Stimulated activated CD4-positive, alpha-beta T cell treated with anti-CD3 and anti-CD28 coated beads, Interleukin-12 subunit alpha, Interleukin-12 subunit beta, amount 100 ng/mL, for 4 hours (primary cell): ENCODE measurements at places on chromosomes 4 and X.

DNA sequence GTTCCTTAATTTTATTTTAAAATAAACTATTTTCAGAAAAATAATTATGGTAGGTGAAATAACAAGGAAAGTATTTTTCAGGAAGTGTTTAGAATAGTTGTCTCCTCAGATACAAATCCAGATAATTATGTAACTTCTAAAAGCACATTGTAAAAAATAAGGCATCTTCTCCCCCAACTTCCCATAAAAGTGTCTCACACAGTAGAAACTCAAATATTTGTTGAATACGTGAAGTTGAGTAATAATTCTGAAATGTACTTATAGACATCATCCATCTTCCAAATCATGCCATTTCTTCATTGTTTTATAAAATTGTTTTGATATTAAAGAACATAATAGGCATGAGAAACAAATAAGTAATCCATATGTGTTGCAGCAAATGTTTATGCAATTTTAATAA lies 18.0 kb downstream of the SHISA3 start:
- no peak for DNase-seq

DNA sequence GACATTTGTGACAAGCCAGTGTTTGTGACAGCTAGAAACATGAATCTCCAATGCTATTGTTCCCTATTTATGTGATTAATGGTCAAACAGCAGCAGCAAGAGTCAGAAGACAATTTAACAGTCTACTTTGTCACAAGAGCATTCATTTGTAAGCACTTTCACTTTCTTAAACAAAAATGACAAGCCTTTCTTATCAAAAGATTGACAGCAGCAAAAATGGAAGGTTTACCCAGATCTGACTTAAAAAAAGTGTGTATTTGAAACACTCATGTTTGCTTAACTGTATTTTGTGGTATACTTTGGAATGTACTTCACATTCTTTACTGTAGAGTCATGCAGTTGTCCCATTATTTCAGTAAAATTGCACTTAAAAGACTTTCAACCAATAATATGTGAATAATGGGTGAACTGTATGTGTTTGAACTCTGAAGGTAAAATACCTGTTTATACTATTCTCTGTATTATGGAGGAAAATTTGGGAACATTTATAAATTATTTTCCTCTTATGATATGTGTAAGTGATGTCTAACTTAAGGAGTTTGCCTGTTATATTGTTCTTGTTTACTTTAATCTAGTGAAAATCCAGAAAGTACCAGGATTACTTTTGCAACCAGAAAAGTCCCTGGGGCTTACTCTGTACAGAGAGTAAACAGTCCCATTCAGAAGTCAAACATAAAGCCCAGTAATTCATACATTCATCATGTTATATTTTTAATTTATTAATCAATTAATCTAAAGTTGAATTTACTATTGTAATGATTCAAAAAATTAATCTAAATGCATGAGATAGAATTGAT lies 314.9 kb upstream of the TRAM1L1 start:
- DNase-seq, result no peak

- no peak for DNase-seq
Observed at GRCh38 chrX:24245202-24245601, 68.7 kb downstream of the SUPT20HL2 start.

- no peak for DNase-seq
Observed at GRCh38 chrX:18065956-18066355, 154.7 kb downstream of the BEND2 start.

GRCh38 chr4:73193659-73194058 lies 64.9 kb downstream of the ANKRD17 start:
- DNase-seq, result no peak
